H54 (cell line): ENCODE measurements at places on chromosomes 7 and 10.

DNA sequence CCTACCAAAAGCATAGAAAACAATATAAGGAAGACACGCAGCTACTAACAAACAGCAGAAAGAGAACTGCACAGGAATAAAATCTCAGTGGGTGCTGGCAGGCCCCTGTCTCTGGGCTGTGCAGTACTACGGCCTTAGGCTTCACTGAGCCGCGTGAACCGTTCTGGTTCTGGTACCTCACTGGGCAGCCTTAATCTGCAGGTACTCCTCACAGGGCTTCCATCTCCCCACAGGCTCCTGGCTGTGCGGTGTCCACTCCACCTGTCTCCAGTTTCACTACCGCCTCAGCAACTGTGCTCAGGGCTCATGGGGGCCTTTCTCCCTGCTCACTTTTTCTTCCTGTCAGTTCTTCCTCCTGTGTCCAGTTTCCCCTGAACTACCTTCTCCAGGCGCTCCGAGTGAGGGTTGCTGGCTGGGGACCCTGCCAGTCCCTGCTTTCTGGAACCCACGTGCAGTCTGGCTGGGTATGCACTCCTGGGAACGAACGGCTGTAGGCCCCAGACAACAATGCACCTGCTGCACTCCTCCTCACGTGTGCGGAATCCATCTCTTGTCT is 75.7 kb downstream of the VIPR2 start:
- no peak for DNase-seq

- peak; percentile 27 for DNase-seq
Observed at GRCh38 chr10:94320285-94320914, 42.3 kb downstream of the NOC3L start.

DNA sequence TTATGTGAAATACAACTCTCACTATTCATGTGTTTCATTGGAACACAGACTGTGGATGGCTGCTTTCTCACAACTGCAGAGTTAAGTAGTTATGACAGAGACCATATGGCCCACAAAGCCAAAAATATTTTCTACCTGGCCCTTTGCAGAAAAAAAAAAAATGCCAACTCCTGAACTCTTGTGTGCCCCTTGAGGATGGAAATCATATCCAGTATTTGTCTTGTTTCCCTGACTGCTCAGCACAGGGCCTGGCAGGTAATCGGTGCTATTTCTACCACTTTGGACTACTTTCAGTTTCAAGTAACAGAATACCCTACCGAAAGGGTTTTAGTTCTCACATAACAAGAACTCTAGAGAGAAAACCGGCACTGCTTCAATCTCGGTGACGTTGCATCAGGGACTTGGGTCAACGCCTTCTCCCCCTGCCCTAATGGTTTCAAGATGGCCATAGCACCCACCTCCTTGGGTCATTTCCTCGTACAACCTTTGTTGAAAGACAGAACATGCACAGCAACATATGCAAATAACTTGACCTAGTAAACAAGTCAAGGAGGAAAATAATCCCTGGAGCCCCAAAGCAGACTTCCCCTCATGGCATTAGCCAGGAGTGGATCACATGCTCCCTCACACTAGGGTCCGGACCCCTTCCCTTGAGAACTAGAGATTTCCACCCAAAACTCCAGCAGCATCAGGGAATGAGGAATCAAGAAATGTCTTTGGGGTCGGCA is 11.8 kb upstream of the GPNMB start:
- DNase-seq = no peak

DNA sequence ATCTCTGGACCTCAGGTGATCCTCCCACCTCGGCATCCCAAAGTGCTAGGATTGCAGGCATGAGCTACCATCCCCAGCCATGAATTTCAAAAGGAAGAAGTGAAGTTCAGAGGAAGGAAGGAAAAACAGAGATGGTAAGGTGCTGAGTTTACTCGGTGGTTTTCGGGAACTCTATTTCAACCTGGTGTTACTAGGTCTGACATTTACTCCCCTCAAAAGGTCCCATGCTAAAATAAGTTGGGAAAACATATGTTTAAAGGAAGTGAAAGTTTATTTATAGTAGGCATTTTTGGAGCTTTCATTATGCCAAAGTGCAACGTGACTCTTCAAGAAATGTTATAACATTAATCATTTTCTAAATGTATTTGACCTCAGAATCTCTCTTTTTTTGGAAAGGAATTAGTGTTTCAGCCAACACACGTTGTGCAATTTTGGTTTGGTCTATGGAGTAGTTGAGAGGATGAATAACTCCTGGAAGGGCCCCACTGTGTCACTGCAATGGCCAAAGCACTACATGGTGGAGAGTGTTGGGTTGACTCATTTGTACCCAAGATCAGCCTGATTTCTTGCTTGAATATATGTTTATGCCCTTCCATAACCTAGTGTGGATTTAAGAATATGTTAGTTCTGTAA is 114.7 kb upstream of the FAM171A1 start:
- no peak for DNase-seq

GRCh38 chr7:150567871-150568301 is 696 bp downstream of the GIMAP4 start:
- no peak for DNase-seq

GRCh38 chr7:99121496-99122021 is 22.3 kb downstream of the SMURF1 start:
- DNase-seq = no peak

DNA sequence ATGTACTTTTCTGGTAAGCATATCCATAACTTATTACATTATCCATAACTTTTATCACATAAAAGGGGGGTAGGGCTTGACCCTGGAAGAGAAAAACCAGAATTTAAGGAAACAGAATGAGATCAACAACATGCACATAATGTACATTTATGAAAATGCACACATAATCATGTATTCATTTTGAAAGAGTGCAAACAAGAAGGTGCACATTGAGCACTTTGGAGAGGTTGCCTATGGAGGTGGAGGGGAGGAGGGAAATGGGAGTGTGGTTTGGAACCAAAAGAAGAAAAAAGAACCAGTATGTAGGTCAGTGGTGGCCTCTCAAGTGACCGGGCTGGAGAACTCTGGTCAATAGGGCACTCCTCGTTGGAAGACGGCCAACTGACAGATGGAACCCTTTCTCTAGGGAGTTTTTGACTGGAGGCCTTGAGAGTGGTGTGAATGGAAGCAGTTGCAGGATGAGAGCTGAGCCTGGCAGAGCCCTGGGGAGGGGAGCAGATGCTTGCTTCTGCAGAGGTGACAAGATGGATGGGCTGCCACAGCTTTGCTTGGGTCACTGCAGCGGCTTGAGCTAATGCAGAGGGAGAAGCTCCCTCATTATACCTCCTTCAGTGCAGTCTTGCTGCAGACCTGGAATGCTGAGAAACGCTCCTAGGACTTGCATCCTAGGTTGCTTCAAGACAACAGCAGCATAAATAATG is 192.7 kb downstream of the SEC23IP start:
- no peak for DNase-seq

DNA sequence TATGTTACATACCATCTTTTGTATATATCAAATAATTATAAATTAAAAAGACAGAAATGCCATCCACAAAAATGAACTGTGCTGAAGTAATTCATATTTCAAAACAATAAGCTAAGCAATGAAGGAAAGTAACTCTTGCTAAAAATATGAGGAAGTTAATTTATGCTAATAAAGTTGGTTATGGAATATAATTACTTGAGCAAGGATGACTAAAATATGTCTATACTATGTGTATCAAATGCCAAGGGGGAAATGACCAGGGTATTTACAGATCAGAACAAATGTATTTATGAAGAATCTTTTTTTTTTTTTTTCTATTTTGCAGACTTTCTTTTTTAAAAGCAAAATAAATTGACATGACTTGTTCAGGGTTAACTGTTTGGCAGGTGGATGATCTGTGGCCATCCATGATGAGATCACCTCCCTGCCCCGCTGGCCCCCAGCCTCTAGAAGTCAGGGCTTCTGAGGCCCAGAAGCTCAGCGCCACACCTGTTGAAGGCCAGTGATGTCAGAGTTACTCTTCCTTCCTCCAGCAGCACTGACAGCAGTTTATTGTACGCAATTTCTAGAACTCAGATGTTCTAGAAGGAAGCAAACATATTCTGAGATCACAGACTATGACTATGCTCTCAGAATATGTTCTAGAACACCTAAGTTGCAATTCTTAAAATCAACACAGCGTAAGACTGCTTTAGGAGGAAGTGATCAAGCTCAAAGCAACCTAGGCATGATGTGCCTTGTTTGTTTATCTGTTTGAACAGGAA is 196.1 kb upstream of the KLF14 start:
- DNase-seq = no peak

DNA sequence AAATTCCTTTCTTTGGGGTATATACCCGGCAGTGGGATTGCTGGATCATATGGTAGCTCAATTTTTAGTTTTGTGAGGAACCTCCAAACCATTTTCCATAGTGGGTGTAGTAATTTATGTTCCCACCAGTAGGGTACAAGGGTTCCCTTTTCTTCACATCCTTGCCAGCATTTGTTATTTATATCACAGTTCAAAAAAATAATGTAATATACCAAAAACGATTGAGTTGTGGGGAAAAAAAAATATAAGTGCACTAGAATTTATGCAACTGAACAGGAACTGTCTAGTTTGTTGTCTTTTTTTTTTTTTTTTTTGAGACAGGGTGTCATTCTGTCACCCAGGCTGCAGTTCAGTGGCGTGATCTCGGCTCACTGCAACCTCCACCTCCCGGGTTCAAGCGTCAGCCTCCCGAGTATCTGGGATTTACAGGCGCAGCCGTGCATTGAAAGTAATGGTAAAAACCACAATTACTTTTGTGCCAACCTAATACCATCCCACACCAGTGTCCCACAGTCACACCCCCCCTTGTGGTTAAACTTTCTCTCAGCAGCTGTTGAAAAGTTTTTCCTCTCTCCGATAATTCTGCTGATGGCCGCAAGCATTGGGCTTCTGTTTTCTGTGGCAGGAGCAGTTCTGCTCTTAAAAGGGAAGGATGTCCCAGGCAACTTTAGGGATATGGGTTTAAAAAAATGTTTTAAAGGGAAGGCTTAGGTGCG is 6.8 kb upstream of the LAT2 start:
- peak; percentile 33 for DNase-seq

GRCh38 chr10:100008142-100008522 is 1.6 kb downstream of the DNMBP start:
- no peak for DNase-seq

GRCh38 chr10:123967626-123968243 is 76.1 kb upstream of the CPXM2 start:
- peak; percentile 61 for DNase-seq

GRCh38 chr7:44180631-44181030 is 8.6 kb downstream of the GCK start:
- no peak for DNase-seq

GRCh38 chr10:1419796-1420610 is 317.3 kb downstream of the ADARB2 start:
- no peak for DNase-seq

GRCh38 chr10:129063877-129064276 is 403.2 kb upstream of the MGMT start:
- no peak for DNase-seq

- no peak for DNase-seq
Observed at GRCh38 chr7:64758151-64758550, 36.1 kb upstream of the ZNF138 start.

DNA sequence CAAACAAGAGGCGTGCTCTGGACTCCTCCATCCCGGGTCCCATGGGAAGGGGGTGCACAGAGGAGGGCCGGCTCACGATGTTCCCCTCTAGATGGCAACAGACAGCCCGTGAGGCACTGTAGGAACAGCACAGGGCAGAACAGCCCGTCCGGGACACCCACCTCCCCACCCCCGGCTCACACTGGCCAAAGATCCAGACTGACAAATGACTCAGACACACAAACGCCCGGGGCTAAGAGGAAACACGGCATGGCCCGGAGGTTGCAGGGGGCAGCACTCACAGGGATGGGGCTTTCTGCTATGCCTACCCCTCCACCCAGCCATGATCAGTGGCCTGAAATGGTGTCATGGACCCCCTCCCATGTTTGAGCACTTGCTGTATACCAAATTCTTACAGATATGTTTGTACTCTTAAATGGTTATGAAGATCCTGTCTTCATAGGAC is 4.9 kb upstream of the ELN start:
- DNase-seq = peak; percentile 87

DNA sequence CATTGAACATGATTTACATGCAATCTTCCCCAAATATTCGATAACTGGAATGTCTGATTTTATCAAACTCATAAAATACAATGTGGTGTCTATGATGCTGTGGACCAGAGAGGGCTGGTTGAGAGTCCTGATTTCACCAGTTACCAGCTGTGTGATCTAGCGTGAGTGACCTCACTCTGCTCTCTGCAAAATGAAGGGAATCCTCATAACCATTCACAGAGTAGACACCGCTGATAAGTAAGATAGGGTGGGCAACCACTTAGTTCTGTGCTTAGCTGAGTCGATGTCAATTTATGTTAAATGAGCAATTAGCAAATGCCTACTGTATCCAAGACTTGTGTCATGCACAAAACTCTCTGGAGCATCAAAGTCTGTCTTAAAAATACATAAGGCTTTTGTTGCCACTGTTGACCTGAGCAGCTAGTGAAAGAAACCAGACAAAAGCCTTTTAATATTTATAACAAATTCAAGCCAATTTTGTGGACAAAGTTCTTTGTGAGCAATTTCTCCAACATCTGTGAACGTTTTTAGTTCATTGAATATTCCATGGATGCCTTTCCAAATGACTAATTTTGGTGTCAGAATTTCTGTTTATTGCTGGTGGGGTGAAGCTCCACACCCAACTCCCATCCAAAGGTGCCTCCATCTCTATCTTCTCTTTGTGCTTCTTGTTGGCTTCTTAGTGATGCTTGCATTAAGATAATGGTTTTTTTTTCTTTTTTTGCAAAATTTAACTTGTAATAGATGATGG is 314.2 kb downstream of the ADRA2A start:
- DNase-seq = no peak

DNA sequence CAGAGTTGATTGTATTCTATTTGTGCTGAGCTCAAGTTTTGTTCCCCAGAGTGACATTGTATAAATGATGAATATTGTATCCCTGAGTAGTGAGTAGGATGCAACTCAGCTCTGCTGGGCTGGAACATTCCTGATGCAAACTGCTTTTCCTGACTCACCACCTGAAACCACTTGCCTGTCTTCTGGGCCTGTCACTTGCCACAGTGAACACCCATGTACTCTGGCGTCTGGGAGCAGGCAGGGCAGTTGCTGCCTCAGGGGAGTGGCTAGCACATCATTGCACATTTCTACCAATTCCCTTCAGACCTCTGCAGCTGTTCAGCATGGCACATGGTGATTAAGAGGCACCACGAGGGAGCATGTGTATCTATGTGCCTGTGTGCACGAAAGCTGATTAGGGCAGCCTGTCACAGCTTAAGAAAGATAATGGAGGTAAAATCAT is 157.3 kb downstream of the SND1 start:
- peak; percentile 49 for DNase-seq

DNA sequence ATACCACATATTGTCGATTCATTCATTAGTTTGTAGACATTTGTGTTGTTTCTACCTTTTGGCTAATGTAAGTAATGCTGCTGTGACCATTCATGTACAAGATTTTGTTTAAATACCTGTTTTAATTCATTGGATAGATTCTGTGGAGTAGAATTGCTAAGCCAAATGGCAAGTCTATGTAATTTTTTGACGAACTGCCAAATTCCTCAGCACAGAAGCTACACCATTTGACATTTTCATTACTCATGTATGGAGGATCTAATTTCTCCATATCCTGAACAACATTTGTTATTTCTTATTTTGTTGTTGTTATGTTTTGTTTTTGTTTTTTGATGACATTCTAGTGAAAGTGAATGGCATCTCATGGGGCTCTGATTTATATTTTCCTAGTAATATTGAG is 1351.3 kb upstream of the SORCS1 start:
- no peak for DNase-seq
